GM04504 (cell line): ENCODE measurements at places on chromosomes 12 and 14.

DNA sequence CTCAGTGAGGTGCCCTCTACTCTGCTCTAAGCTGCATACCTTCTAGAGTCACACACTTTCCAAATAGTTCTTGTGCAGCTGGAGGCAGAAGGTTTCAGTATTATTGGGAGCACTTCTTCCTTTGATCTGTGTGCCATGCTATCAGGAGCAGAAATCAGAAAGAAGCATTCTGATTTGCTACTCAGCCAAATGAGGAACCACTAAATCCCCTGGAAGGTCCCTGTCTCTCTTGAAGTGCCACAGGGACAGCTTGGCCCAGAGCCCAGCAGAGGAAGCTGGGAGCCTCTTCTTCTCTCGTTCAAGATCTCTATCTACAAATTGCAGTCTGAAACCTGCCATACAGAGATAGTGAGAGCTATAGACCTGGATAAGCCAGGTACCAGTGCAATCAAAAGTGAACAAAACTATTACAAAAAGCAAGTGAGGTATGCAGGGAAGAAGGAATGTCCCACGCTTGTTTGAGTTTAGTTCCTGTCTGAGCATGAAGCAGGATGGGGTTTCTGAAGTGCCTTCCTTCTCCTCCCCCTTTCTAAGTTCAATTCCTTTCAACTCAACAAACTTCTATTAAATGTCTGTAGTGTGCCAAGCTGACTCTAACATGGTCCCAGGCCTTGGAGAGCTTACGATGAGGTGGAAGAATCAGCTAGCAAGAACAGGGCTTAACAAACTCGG, 100.9 kb upstream of the PARP11 start:
- DNase-seq, result no peak

DNA sequence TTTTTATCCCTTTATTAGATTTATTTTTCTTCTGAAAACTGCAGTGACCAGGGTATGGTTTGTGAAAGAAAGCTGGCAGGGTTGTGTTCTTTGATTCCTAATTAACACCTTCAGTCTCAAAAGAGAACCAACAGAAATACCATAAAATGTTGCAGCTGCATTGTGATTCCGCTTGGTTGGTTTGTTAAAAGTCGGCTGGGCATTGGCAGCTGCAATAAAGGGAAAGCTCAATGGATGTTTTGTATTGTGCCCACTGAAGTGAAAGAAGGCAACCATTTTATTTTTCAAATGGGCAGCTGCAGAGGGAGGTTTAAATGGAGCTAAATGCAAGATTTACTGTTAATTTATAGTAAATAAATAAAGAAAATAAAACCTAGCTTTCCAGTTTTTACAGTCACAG, 16.7 kb downstream of the LGR5 start:
- DNase-seq, result no peak

GRCh38 chr12:85405781-85406522, 125.9 kb downstream of the ALX1 start:
- peak; percentile 59 for DNase-seq

DNA sequence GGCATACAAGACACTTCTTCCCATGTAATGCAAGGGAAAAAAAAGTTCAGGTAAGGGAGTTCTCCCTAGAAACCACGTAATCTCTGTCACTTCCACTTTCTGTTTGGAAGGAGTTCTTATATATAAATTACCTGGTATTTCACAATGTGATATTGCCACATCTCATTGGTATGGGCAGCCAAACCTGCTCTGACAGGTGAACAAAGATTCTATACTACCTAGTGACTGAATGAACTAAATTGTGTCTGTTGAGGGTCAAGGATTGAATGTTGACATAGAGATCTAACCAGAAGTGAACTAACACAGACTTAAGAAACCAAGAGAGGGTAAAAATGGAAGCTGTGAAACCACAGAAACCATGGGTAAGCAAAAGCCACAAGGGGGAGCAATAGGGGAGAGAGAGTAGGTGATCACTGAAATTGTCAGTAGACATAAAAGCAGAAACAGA, 161.3 kb downstream of the RPL10L start:
- no peak for DNase-seq

GRCh38 chr12:47938093-47938492, 25.3 kb upstream of the TMEM106C start:
- no peak for DNase-seq

GRCh38 chr12:57005980-57006808, at the start of gene ZBTB39:
ZBTB39 (minus strand) TSS chr12:57006546; CDS start chr12:57004917, 1,629 bp downstream.
- DNase-seq, result no peak

DNA sequence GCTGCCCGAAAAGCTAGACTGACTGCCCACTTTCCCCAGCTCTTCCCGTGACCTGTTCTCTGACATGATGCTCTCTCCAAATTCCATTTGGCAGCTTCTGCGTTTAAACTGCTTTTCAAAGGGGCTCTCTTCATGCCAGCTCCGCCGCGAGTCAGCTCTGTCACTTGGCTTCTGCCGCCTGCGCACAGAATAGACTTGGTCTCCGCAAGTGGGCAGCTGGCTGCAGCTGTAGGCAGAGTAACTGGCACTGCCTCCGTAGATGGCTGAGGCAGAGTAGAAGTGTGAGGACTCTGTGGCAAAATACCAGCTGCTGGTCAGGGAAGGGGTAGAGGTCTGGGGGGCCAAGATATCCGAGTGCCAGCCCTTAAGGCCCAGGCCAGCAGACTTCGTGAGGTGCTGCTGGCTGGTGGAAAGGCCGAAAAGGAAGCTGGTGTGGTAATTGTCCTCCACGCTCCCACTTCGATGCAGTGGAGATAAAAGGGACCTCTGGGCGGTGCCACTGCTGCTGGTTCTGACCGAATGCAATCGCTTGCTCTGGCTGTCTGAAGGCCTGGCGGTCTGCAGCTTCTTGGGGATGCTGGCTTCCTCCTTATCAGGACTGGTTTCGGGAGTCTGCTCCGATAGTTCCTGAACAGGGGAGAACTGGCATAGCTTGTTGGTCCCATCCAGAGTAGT, 85.7 kb downstream of the DUSP16 start:
- DNase-seq, result no peak

DNA sequence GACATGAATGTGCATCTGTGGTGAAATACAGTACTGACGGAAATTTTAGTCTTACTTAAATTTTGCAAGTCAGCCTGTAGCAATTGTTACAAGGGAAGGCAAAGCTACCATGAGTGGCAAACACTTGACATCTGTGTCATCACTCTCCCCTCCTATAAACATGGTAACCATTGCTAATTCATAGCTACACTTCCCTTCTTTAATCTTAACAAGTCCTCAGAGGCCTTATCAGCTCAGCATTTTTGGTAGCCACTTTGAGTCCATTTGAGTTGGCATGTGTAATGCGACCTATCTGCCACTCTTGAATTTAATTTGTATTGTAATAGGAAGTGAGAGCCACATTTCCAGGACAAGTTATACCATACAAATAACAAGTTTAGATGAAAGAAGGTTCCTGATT, 218.1 kb downstream of the RMST start:
- DNase-seq, result no peak

GRCh38 chr12:60805364-60805763, 1209.5 kb downstream of the SLC16A7 start:
- DNase-seq, result no peak

DNA sequence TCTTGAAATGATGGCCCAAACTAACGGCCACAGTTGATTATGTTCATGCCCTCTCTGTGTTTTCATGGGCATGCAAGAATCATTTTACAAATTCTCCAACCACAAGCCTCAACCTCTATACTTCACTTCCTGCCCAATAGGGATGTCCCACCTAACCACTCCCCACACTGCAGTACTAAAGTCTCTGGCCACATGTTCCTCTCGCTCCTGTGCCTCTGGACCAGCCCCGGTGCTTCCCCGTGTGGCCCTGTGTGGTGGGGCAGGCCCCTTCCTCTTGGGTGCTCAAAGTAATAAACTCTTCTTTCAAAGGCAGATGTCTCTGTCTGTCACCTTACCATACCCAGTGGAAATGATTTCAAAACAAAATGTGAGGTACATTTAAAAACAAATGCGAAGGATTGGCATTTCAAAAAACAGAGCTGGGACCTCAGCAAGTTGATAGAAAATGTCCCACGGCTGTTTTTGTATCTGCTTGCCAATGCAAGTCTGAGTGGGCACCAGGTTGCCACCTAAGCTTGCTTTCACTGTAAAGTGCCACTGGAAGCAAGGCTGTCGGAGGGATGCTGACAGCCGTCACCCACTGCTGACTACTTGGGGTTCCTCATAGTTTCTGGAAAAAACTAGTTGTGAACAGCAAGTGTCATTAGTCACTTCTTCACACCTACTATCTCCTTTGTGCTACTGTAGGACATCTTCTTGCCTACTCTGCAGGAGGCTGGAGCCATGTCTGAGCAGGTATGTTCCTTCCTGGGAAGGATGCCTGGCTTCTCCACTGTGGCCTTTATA, 8.2 kb upstream of the SERPINA11 start:
- no peak for DNase-seq

DNA sequence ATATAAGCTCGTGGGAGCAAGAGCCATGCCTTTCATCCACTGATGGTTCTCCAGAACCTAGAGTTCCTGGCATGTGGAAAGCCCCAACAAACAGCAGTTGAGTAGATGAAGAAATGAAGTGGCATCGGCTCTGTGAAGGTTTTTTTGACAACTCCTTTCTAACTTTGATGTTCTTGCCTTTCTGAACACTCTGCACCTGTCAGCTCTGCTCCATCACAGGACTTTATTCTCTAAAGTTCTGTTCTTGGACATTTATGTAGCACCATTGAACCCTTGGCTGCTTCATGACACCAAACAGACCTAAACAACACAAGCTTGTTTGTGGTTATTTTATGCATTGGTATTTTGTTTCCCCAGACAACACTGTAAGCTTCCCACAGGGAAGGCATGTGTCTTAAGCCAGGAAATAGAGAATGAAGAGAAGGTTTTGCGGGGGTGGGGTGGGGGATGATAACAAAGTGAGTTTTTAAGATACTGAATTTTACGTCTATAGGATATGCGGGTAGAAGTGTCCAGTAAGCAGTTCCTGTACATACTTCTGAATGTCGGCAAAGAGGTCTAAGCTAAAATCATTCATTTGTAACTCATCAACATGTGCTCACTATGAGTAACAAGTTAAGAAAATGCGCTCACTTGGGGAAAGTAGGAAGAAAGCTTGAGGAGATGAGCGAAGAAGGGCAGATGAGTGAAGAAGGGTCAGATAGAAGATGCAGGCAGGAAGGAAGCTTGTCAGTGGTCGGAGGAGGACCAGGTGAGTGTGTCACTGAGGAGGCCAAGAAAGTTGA, 146.0 kb upstream of the PLEKHG7 start:
- no peak for DNase-seq

GRCh38 chr12:9587987-9588600, 19.6 kb downstream of the KLRB1 start:
- no peak for DNase-seq

DNA sequence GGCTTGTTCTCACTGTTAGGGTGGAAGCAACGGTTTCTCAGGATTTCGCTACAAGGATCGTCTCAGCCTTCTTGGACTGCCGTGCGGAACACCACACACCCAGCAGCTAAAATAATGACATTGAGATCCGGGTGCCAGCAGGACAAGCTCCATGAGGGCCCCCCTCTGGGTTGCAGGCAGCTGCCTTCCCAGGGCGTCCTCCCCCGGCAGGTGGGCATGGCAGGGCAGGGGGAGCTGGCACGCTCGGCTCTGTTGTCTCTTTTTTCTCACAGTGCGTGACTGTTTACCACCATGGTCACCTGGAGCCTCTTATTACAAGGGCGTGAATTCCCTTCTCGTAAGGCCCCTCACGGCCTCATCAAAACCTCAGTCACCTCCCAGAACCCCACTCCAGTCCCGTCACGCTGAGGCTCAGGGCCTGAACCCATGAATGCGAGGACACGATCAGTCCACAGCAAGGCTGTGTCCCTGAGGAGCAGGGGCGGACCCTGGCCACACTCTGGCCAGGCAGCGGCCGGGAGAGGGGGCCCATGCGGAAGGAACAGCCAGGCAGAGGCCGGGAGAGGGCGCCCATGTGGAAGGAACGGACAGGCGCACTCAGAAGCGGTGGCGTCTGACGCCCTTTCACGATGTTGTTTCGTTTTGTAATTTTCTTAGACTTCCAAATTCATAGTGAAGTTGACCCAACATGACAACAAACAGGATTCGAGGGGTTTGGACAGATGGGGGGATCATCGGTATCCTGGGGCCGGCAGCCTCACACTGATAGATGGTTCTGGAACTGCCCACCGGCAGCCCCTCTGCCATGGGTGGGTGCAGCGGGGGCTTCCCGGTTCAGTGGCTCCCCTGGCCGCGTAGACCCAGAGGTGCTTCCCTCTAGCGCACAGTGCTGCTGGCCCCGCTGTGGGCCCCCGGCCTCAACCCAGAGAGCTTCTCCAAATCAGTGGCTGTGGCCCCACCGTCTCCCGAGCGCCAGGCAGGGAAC, 10.0 kb downstream of the LRCOL1 start:
- DNase-seq, result peak; percentile 28

DNA sequence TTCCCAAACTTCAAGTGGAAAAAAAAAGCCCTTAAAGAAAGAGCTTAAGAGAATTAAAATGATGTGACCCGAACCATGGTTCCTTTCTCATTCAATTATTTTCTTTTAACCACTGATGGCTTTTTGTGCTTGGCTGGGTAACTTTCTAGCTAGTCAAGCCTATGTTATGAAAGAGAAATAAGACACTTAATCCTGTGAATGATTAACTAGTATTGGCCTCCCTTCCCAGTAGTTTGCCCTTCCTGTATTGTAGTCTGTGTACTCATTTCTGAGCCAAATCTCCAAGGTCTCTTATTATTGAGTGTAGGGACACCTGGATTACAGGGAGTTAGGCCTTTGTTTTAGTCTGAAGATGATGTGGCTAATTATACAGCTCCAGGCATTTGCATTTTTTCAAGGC, 353.0 kb downstream of the RAD51B start:
- DNase-seq, result no peak

DNA sequence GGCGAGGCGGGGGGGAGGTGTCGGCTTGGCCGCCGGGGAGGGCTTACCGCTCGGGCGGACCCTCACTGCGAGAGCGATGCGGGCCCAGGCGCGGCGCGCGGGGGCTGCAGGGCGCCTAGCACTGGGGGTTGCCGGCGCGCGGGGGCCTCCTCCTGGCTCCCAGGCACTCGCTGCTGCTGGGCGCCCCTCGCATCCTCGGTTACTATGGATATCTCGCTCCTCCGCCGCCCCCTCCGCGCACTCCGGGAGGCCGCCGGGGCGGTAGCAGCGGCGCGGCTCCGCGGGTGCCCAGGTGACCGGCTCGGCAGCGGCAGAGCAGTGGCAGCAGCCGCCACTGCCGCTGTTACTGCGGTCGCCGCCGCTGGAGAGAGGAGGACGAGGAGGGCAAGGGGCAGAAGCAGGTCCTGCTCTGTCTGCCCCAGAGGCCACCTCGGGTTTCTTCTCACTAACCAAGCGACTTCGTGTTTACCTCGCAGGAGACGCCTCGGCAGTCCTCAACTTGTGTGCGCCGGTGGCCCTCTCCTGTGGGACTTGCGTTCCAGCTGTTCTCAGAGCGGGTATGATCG, 250.1 kb downstream of the APAF1 start:
- no peak for DNase-seq

- no peak for DNase-seq
Observed at GRCh38 chr12:125696054-125696453, 630.8 kb downstream of the AACS start.

DNA sequence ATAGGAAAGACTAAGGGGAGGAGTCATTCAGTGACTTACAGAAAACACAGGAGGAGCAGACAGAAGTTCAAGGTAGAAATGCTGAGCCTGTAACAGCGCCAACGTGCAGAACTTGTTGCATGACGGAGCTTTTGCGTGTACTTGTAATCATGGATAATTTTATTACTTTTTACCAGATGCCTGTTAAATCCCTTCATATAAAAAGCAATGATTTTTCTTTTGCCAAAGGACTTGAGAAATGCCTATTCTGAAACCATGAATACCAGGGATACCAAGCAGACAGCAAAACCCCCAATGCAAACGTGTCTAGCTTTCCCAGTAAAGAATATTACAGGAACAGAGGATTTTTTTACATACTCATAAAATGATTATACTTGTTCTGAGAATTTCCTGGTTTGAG, 163.6 kb upstream of the GSC start:
- DNase-seq, result peak; percentile 44
